ENCODE measurements at places on chromosomes 11 and 22.

GRCh38 chr11:85875505-85875904, 20.3 kb downstream of the CCDC83 start:
- no peak for DNase-seq

DNA sequence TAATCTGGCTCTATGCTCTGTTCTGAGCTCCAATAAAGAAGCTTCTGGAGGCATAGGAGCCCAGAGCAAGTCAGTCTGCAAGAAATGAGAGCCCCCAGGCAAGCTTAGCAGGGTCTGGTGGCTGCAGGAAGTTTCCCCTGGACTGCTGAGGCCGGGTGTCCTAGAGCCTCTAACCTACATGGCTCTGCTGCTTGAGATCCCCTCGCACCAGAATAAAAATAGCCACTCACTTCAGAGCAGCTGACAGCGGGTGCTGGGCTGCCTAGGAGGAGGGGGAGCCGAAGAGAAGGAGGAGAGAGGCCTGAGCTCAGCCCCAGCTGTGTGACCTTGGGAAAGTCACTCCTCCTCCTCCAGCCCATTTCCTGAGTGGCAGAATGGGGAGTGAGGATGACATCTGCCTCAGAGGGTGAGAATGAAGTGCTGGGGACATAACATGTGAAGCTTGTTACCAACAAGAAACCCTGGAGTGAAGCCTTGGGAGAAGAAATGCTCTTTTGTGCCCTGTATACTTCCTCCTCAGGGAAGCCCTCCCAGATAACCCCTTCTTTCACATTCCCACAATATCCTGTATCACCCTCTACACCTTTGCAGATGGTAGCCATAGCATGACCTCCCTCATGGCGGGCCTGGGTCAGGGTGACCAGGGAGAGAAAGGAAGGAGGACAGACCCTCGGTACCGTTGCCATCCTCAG, 3.6 kb upstream of the INPP5J start:
- DNase-seq, result no peak

DNA sequence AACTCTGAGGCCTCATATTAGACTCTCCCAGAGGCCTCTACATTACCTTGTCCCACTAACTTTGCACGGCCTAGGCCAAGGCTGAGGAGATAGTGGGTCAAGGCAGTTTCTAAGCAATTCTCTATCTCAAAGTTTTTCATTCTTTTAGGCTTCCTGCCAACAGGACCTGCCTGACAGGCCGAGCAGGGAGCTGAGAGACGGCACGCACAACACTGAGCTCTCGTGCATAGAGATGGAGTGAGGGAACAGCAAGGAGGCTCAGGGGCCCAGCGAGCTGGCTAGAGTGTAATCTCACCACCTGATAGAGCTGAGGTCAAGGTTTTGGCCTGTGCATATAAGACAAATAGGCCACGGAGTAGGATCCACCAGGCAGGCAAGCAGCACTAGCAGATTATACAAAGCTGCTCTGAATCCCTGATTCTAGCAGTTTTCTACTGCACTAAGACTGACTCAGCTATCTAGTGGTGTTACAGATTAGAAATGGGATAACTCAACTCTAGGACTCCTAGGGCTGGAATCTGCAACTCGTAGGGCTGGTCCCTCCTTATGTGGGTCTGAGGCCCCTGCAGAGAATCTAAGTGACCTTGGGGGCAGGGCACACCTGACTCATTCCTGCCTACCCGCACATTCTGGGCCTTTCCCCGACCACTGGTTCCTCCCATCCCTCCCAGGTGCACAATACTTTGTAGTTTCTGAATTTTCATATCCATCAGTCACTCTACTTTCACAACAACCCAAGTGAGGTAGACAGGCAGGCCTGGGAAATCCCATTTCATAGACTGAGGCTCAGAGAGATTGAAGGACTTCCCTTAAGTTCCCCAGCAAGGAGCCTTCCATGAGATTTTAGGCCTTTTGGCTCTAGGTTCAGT, 1.7 kb downstream of the CYB5R2 start:
- no peak for DNase-seq

GRCh38 chr11:114318361-114318760, 22.2 kb downstream of the NNMT start:
- DNase-seq, result no peak

GRCh38 chr11:47241841-47242301, 6.7 kb downstream of the ACP2 start:
- DNase-seq, result peak; percentile 96

DNA sequence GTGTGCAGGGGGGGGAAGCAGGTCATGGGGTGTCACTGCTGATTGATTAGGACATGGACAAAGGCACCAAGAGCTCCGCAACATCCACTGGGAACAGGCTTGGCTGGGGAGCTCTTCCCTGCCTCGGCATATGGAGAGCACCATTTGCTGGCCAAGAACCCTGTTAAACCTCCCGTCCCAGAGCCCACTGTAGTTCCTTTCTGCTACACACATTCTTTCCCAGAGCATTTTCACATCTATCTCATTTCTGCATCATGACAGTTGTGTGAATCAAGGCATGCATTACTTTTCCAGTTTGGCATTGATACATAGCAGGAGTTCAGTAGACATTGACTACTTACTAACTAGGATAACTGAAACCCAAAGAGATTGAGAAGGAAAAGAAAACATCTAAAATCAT, 333.4 kb upstream of the B3GAT1 start:
- no peak for DNase-seq

GRCh38 chr11:45543081-45543480, 122.3 kb downstream of the CHST1 start:
- DNase-seq, result no peak

GRCh38 chr22:19040888-19041703, 81.1 kb downstream of the DGCR2 start:
- DNase-seq, result no peak

- DNase-seq, result no peak
Observed at GRCh38 chr11:24070435-24070834, 426.4 kb upstream of the LUZP2 start.

GRCh38 chr11:121561240-121561639, 108.5 kb upstream of the SORL1-AS1 start:
- DNase-seq, result no peak

DNA sequence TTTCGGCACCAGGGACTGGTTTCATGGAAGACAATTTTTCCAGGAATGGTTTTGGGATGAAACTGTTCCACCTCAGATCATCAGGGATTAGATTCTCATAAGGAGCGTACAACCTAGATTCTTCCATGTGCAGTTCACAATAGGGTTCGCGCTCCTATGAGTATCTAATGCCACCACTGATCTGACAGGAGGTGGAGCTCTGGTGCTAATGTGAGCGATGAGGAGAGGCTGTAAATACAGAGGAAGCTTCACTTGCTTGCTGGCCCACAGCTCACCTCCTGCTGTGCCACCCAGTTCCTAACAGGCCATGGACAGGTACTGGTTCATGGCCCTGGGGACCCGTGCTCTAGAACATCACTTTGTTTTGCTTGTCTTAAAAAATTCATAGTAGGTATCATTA, 41.8 kb upstream of the AMPD3 start:
- DNase-seq, result peak; percentile 64

- no peak for DNase-seq
Observed at GRCh38 chr11:80727315-80727714, 1286.5 kb upstream of the TENM4 start.

GRCh38 chr11:74072721-74073120, 63.8 kb upstream of the UCP3 start:
- no peak for DNase-seq

GRCh38 chr11:106724293-106724892, 293.9 kb downstream of the GUCY1A2 start:
- DNase-seq, result no peak

- DNase-seq, result no peak
Observed at GRCh38 chr11:132032555-132032954, 662.1 kb downstream of the NTM start.

DNA sequence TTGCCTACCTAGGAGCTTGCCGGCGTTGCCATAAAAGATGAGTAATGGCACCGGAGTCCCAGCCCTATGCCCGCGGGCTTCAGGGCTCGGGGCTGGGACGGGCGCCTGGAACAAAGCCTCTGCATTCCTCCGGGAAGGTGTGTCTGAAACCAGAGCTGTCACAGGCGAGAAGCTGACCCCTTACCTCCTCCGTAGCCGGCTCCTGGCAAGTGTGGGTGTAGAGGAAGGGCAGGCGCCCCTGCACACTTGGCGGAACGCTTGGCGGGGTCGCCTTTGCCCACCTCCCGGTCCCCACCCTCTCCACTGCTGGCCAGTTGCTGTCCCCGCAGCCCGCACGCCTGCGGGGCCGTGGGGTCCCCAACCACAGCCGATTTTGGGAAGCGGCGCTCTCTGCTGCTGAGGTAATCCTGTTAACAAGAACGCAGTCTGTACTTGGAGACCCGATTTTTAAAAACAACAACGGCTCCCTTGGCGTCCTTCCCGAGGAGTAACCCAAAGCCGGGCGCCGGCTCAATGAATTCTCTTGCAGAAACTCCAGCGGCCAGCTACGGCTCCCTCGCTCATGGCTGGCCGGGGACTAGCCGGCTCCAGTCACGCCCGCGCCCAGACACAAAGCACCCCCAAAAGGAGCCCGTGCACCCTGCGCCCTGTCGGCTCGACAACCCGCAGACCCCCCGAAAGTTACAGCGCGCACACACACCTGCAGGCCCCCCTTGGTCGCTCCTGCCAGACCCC, 89.2 kb downstream of the PLEKHA7 start:
- no peak for DNase-seq

GRCh38 chr11:31725176-31725575, 85.9 kb downstream of the PAX6 start:
- no peak for DNase-seq

GRCh38 chr11:112440518-112440917, 179.9 kb upstream of the PLET1 start:
- DNase-seq, result no peak

DNA sequence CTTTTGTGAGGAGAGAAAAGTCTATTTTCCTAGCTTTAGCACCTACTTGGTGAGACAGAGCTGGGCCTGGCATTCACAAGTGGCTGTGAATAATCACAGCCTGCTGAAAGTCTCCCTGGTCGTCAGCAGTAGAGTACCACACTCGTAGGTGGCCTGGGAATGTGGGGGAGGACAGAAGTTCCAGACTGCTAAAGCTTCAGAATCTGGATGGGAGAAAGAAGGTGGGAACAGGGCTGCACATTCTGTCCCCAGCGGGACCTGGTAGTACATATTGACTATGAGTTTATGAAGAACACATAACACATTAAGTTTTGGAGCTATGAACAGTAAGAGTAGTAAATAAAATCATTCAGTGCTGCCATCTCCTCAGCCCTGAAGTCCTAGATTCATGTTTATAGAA, 19.0 kb upstream of the LIMK2 start:
- no peak for DNase-seq

- no peak for DNase-seq
Observed at GRCh38 chr11:86816251-86816726, 15.9 kb downstream of the PRSS23 start.

DNA sequence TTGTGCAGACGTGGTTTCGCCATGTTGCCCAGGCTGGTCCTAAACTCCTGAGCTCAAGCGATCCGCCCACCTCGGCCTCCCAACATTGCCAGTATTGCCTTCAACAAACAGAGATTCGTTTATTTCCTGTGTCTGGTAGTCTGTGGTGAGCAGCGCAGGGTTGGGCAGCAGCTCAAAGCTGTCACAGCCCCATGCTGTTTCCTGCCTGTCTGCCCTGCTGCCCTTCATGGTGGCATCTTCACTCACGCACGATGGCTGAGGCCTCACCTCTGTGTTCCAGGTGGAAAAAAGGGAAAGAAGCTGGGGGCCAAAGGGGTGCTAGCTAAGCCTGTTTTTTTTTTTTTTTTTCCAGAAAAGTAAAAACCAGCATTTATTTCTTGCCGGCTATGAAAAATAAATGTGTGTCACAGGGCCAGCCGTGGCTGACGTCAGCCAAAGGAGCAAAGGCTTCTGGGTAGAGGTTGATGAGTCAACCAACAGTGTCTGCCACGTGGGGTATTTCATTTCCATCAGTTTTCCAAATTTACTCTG, 28.8 kb downstream of the TBC1D22A start:
- DNase-seq, result peak; percentile 77

DNA sequence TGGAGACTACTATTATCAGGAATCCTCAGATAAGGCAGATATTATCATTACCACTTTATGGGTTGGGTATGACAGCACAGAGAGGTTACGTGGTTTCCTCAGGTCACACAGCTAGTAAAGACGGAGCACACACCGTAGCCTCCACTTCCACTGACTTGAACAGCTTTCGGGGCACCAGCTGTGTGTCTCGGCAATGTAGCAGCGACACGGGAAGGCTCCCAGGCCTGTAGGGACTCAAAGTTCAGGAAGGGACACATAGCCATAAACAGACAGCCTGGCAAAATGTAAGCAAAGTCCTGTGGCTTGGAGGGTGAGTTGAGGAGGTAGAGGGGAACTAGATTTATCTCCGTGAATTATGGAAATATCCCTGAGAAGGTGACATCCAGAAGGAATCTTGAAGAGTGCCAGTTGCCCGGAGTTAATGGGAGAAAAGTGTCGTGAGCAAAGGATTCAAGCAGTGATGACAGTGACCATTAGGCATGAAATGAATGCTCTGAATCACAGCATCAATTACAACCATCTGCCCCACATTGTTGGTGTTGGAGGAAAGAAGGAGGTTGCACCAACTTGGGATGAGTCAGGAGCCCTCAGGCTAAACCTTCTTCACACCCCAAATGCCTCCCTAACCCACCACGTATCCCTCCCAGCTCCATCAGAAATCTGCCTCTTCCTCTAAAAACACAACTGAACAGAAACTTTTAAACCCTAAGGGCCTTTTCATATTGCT, 106.7 kb upstream of the ASPHD2 start:
- no peak for DNase-seq

- DNase-seq, result peak; percentile 73
Observed at GRCh38 chr11:124586238-124586860, 16.6 kb downstream of the OR8A1 start.

DNA sequence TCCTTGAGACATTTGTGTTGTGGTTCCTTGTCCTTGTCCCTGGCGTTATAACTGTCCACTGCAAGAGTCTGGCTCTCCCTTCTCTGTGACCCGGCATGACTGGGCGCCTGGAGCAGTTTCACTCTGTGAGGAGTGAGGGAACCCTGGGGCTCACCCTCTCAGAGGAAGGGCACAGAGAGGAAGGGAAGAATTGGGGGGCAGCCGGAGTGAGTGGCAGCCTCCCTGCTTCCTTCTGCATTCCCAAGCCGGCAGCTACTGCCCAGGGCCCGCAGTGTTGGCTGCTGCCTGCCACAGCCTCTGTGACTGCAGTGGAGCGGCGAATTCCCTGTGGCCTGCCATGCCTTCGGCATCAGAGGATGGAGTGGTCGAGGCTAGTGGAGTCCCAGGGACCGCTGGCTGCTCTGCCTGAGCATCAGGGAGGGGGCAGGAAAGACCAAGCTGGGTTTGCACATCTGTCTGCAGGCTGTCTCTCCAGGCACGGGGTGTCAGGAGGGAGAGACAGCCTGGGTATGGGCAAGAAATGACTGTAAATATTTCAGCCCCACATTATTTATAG, 23.0 kb downstream of the MYBPC3 start:
- no peak for DNase-seq

GRCh38 chr11:95358511-95359340, 127.7 kb upstream of the SESN3 start:
- DNase-seq, result no peak

GRCh38 chr11:45468267-45468856, 182.2 kb upstream of the SYT13 start:
- no peak for DNase-seq

GRCh38 chr11:114044042-114044871, 15.3 kb upstream of the ZBTB16 start:
- no peak for DNase-seq
